ENCODE measurements at places on chromosomes 7 and 10.

DNA sequence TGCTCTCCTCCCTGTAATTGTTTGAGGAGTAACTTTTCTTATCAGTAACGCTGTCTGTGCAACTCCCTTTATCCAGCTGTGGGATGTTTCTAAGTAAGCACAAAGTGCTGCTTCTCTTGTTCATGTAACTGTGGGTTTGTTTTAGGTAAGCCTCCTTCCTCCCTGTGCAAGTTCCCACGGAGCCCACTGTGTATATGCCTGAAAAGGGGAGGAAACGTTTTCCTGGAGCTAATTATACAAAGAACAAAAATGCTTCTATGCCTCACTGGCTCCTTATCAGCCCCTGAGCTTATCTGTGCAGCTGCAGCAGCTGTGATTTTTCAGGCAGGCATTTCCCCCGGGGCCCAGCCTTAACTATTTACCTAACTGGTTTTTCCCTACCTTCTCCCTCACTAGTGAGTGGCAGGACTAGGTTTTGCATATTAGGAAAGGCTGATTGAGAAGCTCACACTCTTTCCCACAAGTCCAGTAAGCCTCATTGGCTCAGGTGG lies 593.4 kb upstream of the GHITM start:
- no peak for DNase-seq

DNA sequence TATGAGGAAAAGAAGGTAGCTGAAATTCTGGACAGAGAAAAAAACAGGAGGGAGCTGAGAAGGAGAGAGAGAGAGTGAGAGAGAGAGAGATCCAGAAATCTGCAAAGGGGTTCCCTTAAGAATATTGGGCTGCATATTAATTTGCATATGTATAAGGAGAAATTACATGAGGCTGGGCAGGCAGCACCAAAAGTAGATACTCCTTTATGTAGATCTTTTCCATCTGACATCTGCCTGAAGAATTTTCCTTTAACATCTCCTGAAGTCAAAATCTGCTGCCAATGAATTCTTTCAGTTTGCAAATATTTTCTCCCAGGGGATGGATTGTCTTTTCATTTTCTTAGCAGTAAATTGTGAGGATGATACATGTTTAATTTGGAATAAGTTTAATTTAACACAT lies 1365.3 kb downstream of the GATA3 start:
- DNase-seq: no peak

- DNase-seq: no peak
Measured at GRCh38 chr7:120436487-120437060, 163.6 kb downstream of the KCND2 start.

GRCh38 chr7:158730383-158731346 lies 26.1 kb upstream of the NCAPG2 start:
- DNase-seq: no peak

GRCh38 chr7:74010407-74010806 lies 17.6 kb upstream of the ELN start:
- DNase-seq: no peak

GRCh38 chr10:110056822-110057221 lies 49.0 kb downstream of the ADD3 start:
- DNase-seq: no peak

DNA sequence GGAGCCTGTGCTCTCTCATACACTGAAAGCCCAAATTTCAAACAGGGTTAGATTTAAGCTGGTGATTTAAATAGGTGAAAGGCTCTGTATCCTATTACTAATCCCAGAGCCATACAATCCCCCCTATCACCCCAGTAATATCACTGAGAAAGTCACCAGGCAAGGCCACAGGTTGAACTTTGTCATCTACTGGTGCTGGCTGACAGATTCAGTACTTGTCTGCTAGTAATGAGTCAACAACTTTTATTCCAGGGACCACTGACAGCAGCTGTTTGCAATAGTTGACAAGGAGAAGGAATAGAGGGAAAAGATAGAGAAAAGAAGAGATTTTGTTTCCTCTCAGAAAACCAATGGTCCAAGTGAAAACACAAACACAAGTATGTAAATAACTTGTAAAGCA lies 10.4 kb downstream of the ASB15 start:
- no peak for DNase-seq

- DNase-seq: no peak
Measured at GRCh38 chr7:116948934-116949333, 4.4 kb upstream of the ST7 start.

GRCh38 chr10:127937069-127937468 lies 30.2 kb downstream of the PTPRE start:
- DNase-seq: no peak

DNA sequence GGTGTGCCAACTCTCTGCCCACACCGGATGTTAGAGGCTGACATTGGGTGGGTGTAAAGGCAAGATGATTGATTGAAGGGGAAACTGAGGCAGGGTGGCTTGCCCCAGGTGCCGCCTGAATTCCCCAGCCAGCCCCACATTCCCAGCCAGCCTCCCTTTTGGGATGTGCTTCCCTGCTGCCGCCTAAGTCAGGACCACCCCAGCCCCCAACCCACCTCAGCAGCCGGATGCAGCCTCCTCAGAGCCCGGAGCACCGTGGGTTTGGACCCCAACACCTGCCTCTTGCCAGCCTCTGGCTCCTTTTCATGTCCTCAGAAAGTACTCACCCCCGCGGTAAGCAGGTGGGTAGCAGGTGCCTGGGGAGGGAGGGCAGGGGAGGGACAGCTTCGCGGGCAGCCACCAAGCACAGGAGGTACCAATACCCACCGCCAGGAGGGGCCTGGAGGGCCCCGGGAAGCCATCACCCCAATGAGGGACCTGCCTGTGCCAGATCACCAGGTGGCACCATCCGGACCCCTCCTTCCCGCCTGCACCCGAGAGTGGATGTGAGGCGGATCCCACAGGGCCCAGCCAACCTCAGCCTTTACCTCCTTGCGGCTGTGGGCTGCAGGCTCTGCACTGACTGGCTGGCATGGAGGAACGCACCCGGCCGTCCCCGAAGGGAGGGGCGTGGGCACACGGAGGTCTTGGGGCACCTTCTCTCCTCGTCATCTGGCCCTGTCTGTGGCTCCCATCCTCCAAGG lies 60.5 kb downstream of the PWWP2B start:
- no peak for DNase-seq

Data from hippocampal formation (tissue), 2 donors.